ENCODE measurements at places on chromosomes 7 and 10. TPM values are rescaled to one million over a fixed set of nuclear protein-coding genes. Genes with fewer than 3 reads are reported as not detected.

Gene IDE
- 52.8 TPM for total RNA-seq

Gene GPC2
- total RNA-seq: 2.6 TPM

Gene DHTKD1
- total RNA-seq: 31.5 TPM

Gene AGK
- total RNA-seq: 86.9 TPM

Gene SPAM1
- total RNA-seq: not detected

- no peak for DNase-seq
Observed at GRCh38 chr7:48140001-48140681, 31.1 kb upstream of the ABCA13 start.

DNA sequence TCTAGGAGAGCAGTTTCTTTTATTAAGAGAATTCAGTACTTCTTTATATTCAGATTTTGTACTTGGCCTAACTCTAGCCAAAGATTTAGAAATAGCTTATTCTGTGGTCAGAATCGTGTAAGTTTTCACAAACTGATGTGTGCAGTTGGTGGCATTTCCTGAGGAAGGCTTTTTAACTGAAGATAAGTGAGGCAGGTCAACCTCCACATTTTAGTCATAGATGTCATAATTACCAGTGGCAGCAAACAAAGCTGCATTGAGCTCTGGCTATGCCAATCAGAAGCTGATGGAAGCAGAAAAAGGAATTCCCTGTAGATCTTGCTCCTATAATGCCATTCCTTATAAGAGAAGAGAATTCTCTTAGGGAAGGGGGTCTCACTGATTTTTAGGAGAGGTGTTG, 141.3 kb upstream of the SP8 start:
- no peak for DNase-seq

DNA sequence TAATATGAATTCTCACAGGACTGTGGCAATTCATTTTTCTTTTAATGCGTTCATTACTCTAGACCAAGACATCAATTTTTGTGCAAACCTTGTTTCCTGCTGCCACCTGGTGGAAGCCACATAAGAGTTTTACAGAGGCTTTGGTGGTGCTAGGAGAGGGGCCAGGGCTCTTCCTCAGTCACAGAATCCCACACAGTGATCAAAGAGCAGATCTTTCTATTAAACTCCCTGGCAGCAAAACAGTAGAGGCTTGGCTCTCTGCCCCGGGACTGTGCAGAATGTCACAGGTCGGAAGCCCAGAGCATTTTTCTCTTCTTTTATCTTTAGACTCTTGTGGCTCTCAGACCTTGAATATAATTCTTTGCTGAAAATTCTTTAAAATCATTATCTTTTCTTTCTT, 506.4 kb upstream of the C7orf33 start:
- DNase-seq: no peak

- DNase-seq: no peak
Observed at GRCh38 chr7:50645186-50645585, 80.0 kb upstream of the DDC start.

DNA sequence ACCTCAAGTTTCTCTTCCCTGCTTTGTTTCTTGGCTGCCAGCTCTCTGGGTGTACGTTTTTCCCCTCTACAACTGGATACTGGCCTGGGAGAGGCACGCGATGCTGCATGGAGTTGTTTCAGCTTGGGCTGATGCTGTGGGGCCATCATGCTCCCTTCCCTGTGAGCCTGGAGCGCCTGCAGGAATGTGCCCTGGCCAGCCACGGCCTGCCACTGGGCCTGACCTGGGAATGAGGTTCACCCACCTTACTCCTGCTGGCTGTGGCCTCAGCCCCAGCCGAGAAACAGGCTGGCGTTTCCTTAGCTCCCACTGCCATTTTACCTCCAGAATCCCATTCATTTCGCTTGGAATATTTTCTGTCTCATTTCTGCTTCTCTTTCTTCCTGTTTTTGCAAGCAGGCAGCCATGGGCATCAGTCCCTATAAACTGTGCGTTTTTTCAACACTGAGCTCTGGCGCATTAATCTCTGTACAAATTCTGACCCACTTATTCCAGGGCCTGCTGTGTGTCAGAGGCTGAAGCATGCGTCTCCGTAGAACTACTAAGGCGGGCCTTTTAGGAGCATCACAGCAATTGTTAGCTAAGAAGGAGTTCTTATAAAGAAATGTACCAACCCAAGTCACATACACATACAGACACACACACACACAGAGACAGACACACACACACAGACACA, 57.9 kb downstream of the GATA3 start:
- DNase-seq: no peak

DNA sequence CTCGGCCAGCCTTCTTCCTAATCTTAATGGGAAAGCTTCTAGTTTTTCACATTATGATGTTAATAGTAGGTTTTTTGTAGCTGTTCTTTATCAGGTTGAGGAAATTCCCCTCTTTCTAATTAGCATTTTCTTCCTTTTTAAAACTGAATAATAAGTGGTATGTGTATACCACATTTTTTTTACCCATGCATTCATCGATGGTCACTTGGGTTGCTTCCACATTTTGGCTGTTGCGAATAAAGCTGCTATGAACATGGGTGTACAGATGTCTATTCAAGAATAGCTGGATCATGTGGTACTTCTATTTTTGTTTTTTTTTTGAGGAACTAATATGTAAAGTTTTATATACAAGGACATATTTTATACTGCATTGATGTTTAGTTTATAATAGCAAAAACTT, 44.3 kb downstream of the NRF1 start:
- no peak for DNase-seq

DNA sequence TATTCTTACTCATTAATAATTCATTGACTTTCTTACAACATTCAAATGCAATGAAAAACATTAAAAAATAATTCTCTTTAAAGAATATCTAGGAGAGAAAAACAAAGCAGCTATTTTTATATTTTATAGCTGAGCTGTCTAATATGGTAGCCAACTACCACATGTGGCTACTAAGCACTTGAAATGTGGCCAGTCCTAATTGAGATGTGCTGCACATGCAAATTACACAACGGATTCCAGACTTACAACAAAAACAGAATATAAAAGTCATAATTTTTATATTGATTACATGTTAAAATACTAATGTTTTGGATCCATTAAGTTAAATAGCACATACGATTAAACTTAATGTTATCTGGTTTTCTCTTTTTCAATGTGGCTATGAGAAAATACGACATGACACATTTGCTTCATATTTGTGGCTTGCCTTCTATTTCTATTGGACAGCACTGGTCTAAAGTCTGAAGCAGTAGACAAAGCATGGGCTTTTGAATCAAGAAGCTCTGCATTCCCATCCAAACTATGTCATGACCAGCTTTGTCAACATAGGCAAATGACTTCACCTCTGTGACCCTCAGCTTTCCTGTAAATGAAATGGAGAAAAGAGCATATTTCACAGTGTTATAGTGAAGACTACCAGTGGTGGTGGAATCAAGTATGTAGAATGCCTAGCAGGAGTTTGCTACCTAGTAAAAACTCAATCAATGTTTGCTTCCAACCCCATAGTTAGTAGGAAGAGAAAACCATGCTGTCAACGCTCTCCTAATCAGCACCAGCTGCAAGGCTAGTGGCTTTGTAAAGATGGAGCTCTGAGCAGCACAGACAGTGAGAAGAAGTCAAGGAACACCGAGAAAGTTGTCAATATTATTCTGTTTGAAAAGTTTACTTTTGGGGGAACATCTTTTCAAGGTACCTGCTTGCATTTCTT, 37.1 kb upstream of the GDF10 start:
- DNase-seq: no peak

DNA sequence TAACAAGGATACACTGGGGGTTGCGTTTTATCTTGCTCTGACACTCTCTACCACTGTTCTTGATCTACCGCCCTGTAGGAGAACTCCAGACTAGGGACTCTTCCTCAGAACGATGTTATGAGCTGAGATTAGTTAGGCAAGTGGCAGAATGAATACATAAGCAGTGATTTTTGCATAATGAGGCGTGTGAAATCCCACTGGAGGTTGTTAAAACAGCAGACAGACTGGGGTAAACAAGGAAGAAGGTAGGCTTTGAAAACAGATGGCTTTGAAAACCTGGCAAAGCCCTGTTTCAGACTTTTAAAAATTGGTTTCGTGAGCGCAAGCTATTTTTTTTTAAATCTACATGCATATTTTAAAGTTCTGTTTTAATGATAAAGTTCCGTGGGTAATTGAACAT, 785.2 kb downstream of the TYW1 start:
- DNase-seq: no peak

DNA sequence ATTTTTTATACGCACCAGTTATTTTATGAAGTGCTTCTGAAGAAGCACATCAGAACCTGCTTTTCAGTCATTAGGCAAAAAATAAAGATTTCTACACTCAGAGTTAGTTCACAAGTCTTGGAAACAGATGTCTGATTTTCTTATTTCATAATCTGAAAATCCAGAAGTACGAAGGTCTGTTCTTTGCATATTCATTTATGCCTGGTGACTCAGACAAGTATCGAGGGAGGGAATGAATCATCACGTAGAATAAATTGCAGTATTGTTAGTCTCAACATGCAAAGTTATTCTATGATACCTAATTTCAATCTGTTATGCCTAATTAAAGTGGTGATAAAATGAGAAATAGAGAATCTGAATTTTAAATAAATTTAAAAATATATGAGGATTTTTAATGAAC, 113.6 kb upstream of the SEM1 start:
- no peak for DNase-seq

DNA sequence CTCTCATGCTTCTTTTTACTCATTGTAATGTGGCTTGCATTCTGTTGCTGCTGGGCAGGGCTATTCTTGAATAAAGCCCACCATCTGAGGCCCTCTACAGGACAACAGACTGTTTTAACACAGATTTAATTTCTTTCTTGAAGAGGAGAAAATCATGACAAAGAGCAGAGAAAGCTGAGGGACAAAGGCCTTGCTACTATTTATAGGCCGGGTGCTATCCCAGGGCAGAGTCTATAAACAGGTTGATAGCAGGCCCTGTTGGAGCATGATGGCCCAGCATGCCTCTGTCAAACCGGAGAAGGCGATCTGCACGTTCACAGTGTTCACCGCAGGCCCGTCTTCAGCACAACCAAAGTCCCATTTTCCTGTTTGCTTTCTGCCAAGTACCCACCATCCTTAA, 3.0 kb downstream of the VIPR2 start:
- DNase-seq: no peak

GRCh38 chr10:33273295-33274002, 61.0 kb downstream of the NRP1 start:
- DNase-seq: no peak

- DNase-seq: no peak
Observed at GRCh38 chr7:50422858-50423257, 27.3 kb downstream of the FIGNL1 start.

GRCh38 chr7:43747328-43748105, 11.0 kb upstream of the BLVRA start:
- no peak for DNase-seq

DNA sequence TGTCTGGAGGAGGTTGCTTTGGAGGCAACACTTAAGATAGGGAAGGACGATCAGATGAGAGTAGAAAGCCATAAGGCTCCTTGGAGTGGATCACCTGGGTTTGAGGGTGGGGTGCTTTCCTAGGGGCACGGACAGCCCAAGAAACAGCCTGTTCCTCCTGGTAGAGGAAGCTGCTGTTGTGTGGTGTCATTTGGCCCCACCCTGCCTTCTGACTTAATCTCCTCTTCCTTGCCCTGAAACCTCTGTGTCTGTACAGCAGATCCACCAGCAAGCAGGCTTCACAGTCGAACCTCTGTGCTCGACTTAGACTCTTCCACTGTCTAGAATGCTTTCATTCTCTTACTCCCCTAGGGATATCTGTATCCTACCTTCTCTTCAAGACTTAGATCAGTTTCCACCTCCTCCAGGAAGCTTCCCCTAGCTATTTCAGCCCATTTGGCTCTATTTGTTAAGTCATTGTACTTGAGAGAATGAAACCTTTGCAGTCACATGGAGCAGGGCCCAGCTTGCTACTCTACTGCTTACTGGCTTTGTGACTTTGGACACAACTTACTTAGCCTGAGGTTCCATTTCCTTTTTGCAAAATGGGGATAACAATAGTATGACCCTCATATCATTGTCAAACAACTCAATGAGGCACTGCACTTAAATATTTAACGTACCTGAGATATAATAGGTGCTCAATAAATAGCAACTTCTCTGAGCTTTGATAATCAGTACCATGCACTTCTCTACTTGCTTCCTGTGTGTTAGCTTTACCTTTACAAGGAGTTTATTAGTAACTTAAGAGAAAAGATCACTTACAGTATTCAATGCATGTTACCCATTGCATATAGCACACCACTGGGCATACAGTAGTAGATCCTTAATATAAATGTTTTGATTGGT, 5.0 kb downstream of the MXI1 start:
- no peak for DNase-seq

- no peak for DNase-seq
Observed at GRCh38 chr10:35388197-35388596, 51.9 kb downstream of the CCNY start.

DNA sequence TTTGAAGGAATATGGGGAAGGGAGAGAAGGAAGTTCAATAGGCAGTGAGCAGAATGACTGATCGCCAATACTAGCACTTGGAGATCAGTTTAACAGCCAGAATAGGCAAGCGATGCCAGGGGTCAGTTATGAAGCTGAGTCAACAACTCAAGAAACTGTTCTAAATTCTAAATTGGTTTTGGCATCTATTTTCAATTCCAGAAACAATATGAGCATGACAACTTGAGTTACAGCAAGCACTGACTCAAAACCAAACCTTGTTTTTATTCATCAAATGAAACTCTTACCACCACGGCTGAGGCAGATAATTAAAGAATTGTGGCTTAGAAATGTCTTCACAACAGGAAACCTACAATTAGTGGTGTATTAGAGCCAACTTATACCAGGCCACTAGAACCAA, 180.5 kb upstream of the ASAH2 start:
- DNase-seq: no peak

DNA sequence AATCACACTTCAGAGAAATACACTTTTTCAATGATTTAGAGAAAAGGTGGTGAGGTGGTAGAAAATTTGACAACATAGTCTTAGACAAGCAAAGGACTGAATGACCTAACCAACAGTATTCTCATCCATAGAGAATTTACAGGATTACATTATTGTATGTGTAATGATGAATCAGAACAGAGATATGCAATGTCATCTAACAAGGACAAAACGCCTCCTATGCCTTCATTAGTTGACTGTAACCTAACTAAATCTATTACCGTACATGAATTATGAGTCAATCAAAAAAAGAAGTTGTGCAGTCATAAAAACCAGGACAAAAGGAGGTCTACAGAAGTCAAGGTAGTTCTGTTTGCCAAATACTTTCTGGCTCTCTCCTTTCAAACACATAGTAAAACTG, 66.5 kb downstream of the RAB11FIP2 start:
- DNase-seq: no peak

DNA sequence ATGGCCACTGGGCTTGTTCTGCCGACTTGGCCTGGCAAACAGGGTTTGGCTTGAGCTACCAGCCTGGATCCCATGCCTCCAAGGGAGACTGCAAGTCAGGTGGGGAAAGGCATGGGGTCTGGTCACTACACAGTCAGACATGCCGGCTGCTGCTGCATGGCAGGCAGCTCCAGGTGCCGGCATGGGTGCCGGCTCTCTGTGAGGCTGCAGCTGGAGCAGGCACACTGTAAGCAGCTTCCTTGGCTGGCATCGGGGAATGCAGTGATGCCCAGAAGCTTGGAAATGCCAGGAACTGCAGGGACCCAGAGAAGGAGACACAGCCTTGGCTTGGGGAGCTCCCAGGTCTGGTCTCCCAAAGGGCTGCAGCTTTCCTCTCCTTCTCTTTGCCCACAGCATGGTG, 305.5 kb upstream of the NRG3 start:
- DNase-seq: no peak

Measured in natural killer cell treated with Interleukin-12 subunit alpha and Interleukin-12 subunit beta and Interleukin-15 and Interleukin-18, amount 100 ng/mL, for 72 hours (primary cell).